Breast epithelium (tissue), 4 donors: ENCODE measurements at places on chromosomes 3 and 15. TPM values are rescaled to one million over a fixed set of nuclear protein-coding genes. Genes with fewer than 3 reads are reported as not detected.
A peak's percentile ranks its signal among the peaks of the same experiment; 100 is the strongest.

DNA sequence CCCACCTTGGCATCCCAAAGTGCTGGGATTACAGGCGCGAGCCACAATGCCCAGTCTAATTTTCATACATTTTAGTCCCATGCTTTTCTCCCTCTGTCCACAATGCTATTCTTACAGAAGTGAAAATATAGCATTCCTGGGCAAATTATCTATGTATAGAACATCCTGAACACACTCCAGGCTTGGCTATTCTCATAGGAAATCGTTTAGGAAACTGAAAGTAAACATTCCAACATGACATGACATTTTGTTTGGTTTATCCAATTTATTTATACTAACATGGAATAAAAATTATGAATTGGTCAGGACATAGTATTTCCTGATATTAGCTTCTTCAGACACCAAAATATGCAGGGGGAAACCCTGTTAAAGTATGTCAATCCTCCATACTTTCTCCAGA is 52.6 kb downstream of the SYNM start:
- no peak overlapping the region for H3K4me3 ChIP-seq
- no peaks in the 10 kb centered on the region for H3K36me3 ChIP-seq
- H3K27me3 ChIP-seq: no peaks in the 10 kb centered on the region
- no peak overlapping the region for H3K27ac ChIP-seq
- no peak for DNase-seq

DNA sequence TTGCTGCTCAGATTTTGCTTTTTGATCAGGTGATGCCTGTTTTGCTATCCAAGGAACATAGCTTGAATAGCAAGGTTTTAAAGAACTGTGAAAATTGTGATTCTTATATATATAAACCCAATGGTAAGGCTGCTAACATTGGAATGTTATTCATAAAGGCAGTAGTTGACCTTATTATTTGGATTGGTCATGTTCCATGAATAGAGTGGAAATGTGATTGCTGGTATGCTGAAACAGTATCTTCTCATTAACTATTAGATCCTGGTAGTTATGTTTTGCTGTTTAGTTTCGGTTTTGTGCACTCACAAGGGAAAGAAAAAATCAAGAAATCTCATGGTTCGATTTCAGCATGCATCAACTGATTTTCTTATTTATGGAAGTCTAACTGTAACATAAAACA is 78.7 kb upstream of the NPHP3 start:
- H3K27ac ChIP-seq: no peak overlapping the region
- no peaks in the 10 kb centered on the region for H3K27me3 ChIP-seq
- no peaks in the 10 kb centered on the region for H3K4me1 ChIP-seq
- H3K4me3 ChIP-seq: no peak overlapping the region

DNA sequence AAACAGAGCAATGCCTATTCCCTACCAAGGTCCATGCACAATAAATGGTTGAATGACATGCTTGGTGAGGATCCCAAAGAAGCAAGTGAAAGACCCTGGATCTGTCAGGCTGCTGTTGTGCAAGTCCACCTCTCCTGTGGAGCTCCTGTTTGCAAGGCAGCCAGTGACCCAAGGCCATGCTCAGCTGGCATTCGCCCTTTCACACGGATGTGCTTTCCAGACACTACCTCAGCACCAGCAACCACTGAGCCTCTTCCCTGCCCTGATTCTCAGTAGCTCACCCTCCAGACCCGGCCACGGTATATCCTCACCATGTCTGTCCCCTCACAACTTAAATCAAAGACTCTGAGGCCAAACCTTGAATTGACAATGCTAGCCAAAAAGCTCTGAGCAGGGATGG is 23.3 kb downstream of the WWTR1 start:
- peaks cover 15% of the 10 kb centered on the region for H3K4me1 ChIP-seq
- H3K4me3 ChIP-seq: no peak overlapping the region
- peak overlapping the region; percentile 6 for H3K27ac ChIP-seq
- no peaks in the 10 kb centered on the region for H3K36me3 ChIP-seq
- H3K27me3 ChIP-seq: no peaks in the 10 kb centered on the region

DNA sequence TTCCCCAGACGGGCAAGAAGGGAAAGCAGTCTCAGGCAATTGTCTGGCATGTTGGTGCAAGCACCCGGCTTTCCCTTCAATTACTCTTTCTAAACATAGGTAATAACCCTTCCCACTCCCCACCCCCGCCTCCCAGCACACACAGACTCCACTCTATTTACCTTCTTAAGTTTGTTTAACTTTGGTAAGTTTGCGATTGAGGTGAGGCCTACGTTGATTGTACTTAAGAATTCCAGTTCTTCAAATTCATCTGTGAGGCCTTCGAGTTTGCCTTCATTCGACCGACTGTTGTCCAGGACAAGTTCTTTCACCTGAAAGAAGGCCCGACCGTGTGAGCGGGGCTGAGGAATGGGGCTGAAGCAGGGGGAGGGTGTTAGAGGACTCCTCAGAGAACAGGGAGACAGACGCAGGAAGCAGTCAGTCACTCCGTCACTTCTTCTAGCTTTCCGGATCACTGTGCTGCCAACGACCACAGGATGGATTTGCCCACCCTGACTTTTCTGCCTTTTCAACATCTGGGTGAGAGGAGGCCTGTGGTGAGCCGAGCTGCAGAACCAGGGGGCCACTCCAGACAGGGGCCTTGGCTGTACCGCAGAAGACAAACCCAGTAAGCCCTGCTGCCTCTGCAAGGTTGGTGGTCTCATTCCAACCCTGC is 33.0 kb downstream of the ANP32A start:
- peaks cover 39% of the 10 kb centered on the region for H3K4me1 ChIP-seq
- H3K4me3 ChIP-seq: no peak overlapping the region
- no peaks in the 10 kb centered on the region for H3K27me3 ChIP-seq
- H3K27ac ChIP-seq: peak overlapping the region; percentile 87

DNA sequence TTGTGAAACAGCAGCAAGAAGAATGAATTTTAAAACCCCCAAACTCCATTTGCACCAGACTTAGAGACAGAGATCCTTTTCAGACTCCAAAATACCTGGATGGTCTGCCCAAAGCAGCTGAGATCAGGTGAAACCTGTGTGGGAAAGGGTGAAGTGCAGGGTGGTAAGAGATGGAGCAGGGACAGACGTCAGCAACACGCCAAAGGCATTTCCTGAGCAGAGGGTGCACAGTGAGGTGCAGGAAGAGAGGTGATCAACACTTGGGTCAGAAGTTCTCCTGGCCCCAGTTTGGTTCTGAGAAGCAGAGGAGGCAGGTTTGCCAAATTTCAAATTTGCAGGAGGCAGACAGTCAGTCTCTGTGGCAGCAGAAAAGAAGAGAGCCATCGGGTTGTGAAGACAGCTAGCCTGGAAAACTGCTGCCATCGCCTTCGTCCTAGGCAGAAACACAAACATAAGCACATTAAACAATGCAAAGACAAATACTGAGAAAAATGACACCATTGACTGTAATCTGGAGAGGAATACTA is 9.8 kb downstream of the CCR4 start:
- no peaks in the 10 kb centered on the region for H3K36me3 ChIP-seq
- H3K27ac ChIP-seq: no peak overlapping the region
- no peaks in the 10 kb centered on the region for H3K4me1 ChIP-seq

- H3K27ac ChIP-seq: no peak overlapping the region
- no peaks in the 10 kb centered on the region for H3K4me1 ChIP-seq
- H3K4me3 ChIP-seq: no peak overlapping the region
- DNase-seq: no peak
Observed at GRCh38 chr3:24972491-24972890, 455.6 kb upstream of the RARB start.

DNA sequence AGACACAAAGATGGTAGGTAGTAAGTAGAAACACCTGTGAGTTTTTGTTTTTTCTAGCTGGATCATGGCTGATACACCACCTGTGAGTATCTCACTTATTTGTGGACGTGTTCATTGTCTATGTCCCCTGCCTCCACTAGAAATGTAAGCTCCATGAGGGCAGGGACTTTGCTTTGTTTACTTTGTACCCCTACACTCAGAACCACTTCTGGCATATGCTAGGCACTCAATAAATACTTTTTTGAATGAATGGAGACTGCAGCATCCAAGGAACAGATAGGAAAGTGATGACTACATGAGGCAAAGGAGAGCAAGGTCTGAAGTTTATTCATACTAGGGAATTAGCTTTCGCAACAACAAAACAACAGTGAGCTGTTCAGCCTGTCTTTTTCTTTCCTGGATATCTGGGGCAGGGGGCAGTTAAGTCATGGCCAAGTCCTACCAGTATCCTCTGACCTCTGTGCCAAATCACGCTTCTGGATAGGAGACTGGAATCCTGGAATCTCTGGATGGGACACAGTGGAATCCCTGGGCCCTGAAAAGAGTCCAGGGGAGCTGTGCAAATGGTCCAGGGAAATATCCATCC is 11.6 kb upstream of the EPB42 start:
- no peak overlapping the region for H3K4me3 ChIP-seq
- H3K27me3 ChIP-seq: no peaks in the 10 kb centered on the region
- H3K4me1 ChIP-seq: no peaks in the 10 kb centered on the region
- no peak overlapping the region for H3K27ac ChIP-seq
- no peaks in the 10 kb centered on the region for H3K36me3 ChIP-seq

- H3K4me3 ChIP-seq: peak overlapping the region; percentile 70
- no peaks in the 10 kb centered on the region for H3K36me3 ChIP-seq
- no peak overlapping the region for H3K27ac ChIP-seq
- H3K4me1 ChIP-seq: no peaks in the 10 kb centered on the region
Observed at GRCh38 chr3:20185331-20185678, 701 bp downstream of the SGO1 start.

DNA sequence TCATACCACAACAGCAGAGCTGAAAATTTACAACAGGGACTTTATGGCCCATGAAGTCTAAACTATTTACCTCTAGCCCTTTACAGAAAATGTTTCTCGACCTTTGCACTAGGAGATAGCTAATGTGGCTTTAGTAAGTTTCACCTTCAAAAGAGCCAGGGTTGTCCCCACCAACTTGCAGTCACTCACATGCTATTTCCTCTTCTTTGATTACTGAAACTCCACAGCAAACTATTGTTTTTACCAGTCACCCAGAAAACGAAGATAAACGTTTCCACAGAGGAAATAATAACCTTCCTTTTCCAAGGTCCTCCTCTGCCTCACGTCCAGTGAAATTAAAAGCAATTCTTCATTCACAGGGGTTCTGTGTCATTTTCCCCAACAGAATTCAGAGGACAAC is 48.2 kb downstream of the WWTR1 start:
- H3K27me3 ChIP-seq: no peaks in the 10 kb centered on the region
- no peak for DNase-seq
- no peak overlapping the region for H3K27ac ChIP-seq
- no peak overlapping the region for H3K4me3 ChIP-seq
- no peaks in the 10 kb centered on the region for H3K36me3 ChIP-seq

- H3K27me3 ChIP-seq: no peaks in the 10 kb centered on the region
- H3K4me1 ChIP-seq: no peaks in the 10 kb centered on the region
- H3K36me3 ChIP-seq: no peaks in the 10 kb centered on the region
- DNase-seq: no peak
Observed at GRCh38 chr15:45654749-45655148, 19.9 kb downstream of the SQOR start.

DNA sequence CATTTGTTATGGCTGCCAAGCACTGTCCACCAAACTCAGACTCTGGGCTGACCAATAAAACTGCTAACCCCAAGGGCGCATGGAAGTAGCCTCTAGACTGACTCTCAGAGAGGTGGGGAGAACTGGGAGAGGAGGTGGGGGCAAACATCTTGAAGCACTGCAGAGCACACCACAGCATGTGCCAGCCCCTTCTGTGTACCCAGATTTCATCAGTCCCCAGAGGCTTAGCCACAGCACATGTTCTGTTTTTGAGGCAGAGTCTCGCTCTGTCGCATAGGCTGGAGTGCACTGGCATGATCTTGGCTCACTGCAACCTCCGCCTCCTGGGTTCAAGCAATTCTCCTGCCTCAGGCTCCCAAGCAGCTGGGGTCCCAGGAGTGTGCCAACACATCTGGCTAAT is 119.5 kb upstream of the SPATA12 start:
- no peaks in the 10 kb centered on the region for H3K36me3 ChIP-seq
- H3K27ac ChIP-seq: no peak overlapping the region
- no peak for DNase-seq
- H3K4me1 ChIP-seq: no peaks in the 10 kb centered on the region

GRCh38 chr3:107221856-107222255 is 155.4 kb upstream of the CCDC54 start:
- H3K4me3 ChIP-seq: no peak overlapping the region
- H3K4me1 ChIP-seq: no peaks in the 10 kb centered on the region
- no peak overlapping the region for H3K27ac ChIP-seq
- DNase-seq: no peak
- no peaks in the 10 kb centered on the region for H3K36me3 ChIP-seq
- no peaks in the 10 kb centered on the region for H3K27me3 ChIP-seq

GRCh38 chr15:28131946-28132345 is 32.8 kb upstream of the OCA2 start:
- no peaks in the 10 kb centered on the region for H3K36me3 ChIP-seq
- no peak overlapping the region for H3K4me3 ChIP-seq
- no peaks in the 10 kb centered on the region for H3K4me1 ChIP-seq

GRCh38 chr3:195017151-195017550 is 253.8 kb downstream of the XXYLT1 start:
- no peaks in the 10 kb centered on the region for H3K36me3 ChIP-seq
- no peak for DNase-seq
- no peak overlapping the region for H3K27ac ChIP-seq
- no peaks in the 10 kb centered on the region for H3K27me3 ChIP-seq

- H3K36me3 ChIP-seq: no peaks in the 10 kb centered on the region
- no peaks in the 10 kb centered on the region for H3K4me1 ChIP-seq
- no peak overlapping the region for H3K4me3 ChIP-seq
- H3K27ac ChIP-seq: no peak overlapping the region
Observed at GRCh38 chr3:49793486-49794085, 6.1 kb downstream of the CDHR4 start.

DNA sequence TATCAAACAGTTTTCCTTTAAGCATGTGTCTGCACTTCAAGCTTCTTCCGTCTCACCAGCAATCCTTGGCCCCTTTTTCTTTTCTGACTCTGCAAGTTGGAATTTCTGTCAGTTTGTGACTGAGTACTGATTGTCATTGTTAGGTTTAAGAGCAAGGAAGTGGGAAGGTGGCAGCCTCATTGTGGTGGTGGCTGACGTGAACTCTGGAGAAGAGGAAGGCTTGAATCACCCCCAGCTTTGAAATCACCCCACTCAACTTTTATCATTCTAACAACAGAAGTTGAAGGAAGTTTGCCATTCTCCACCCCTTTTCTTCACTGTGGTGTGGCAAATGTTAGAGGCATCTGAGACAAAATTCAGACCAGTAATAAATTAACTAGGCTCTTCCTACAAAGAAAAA is 231.6 kb upstream of the AGTR1 start:
- H3K36me3 ChIP-seq: no peaks in the 10 kb centered on the region
- no peak for DNase-seq
- no peak overlapping the region for H3K27ac ChIP-seq
- no peaks in the 10 kb centered on the region for H3K27me3 ChIP-seq
- H3K4me3 ChIP-seq: no peak overlapping the region

Gene LTK
- total RNA-seq: 0.66 TPM

Gene RBPMS2
- not detected for total RNA-seq

Gene CLDN1
- total RNA-seq: 51.8 TPM

Gene GOLGA8J
- 0.44 TPM for total RNA-seq

Gene NOP10
- 130 TPM for total RNA-seq

Gene RARRES1
- total RNA-seq: 3.5 TPM

Gene RBM5
- 343 TPM for total RNA-seq

Gene TOMM70
- total RNA-seq: 50.5 TPM

Gene TLR9
- total RNA-seq: not detected
